ENCODE measurements at places on chromosomes 12 and 14.

DNA sequence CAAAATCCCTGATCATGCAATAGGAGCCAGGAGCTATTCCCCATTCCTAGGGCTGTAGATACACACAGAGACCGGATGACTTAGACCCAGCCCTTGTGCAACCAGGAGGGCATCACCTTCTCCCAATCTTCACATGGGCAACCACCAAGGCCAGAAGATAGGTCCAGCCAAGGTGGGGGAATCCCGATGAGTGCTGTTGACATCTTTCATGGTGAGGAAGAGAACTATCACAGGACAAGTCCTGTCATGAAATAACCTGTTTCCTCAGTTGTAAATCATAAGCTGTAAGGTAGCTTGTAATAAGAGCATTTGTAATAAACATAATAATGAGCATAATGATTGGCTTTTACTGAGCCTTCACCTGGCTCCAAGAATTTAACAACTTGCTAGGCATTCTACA is 89.5 kb downstream of the GCH1 start:
- H3K27me3 ChIP-seq = no peaks in the 10 kb centered on the region
- no peak for DNase-seq
- H3K27ac ChIP-seq = no peak overlapping the region
- no peak overlapping the region for H3K4me3 ChIP-seq
- no peaks in the 10 kb centered on the region for H3K36me3 ChIP-seq

GRCh38 chr12:4743046-4743445 is 22.8 kb downstream of the GALNT8 start:
- H3K4me1 ChIP-seq = no peaks in the 10 kb centered on the region
- H3K4me3 ChIP-seq = no peak overlapping the region
- no peaks in the 10 kb centered on the region for H3K27me3 ChIP-seq
- no peaks in the 10 kb centered on the region for H3K36me3 ChIP-seq

DNA sequence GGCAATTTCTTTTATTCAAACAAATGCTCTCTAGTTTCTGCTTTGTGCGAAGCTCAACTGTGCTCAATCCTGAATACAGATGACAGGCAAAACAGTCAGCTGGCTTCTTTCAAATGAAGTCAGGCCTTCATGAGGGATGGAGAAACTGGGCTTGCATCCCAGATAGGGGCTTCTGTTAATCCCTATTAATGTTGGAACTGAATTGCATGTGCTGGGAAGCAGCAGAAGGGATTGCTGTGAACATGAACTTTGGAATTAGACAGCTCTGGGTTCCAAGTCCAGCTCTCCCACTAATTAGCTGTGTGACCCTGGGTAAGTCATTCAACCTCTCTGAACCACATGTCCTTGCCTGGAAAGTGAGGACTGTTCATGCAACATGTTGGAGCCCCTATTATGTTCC is 21.1 kb upstream of the CORO1C start:
- DNase-seq = no peak
- no peak overlapping the region for H3K4me3 ChIP-seq
- no peak overlapping the region for H3K27ac ChIP-seq
- H3K36me3 ChIP-seq = no peaks in the 10 kb centered on the region

DNA sequence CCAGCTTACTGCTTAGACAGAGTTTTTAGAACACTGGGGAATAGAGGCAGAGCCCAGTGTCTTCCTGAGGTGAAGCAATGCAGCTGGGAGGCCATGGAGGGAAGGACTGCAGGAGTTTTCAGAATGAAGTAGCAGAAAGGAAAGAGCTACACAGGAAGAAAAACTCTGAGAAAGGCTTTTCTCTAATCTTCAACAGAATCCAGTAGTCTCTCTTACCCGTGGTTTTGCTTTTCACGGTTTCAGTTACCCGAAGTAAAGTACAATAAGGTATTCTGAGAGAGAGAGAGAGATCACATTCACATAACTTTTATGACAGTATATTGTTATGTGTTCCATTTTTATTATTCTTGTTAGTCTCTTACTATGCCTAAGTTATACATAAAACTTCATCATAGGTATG is 761.6 kb downstream of the BCL11B start:
- H3K36me3 ChIP-seq = no peaks in the 10 kb centered on the region
- no peaks in the 10 kb centered on the region for H3K27me3 ChIP-seq
- no peak for DNase-seq
- H3K27ac ChIP-seq = no peak overlapping the region

DNA sequence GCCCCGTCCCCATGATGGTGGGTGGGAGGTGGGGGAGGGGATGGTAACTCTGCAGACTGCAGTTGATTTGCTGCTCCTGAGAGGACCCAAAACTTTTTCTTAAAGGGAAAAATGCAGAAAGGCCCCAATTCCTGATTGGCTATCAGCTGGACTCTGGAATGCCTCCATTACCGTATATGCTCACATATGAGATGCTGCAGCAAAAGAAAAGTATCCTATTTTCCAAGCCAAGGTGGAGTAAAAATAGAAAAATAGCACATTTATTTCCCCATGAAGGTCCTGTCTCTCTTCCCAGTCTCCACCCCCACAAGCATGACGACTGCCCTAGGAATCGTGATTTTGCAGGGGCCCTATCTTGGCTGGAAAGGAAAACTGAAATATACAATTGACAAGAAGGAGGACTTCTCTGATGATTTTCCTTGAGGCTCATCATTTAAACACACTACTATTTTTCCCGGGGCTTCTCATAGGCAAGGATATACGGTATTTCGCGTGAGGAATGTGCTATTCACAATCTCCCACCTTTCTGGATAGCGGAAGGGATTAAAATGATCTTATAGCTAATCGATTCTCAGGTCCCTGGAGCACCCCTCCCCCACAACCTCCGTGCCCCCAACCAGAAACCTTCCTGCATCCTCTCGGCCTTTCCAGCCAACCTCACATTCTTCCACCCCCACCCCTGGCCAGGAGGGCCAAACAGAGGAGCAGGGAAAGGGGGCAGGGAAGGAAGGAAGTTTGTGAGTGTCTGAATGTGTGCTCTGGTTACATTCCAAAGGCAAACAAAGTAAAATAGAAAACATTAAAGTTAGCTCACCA is 138.9 kb upstream of the CCND2 start:
- H3K27me3 ChIP-seq = no peaks in the 10 kb centered on the region
- H3K36me3 ChIP-seq = no peaks in the 10 kb centered on the region
- peak overlapping the region; percentile 78 for H3K27ac ChIP-seq
- DNase-seq = peak; percentile 71

- H3K27me3 ChIP-seq = peaks cover 14% of the 10 kb centered on the region
- peaks cover 10% of the 10 kb centered on the region for H3K4me1 ChIP-seq
- H3K27ac ChIP-seq = no peak overlapping the region
- no peaks in the 10 kb centered on the region for H3K36me3 ChIP-seq
These were observed 4.2 kb downstream of the PPTC7 start for GRCh38 chr12:110578694-110579534.

DNA sequence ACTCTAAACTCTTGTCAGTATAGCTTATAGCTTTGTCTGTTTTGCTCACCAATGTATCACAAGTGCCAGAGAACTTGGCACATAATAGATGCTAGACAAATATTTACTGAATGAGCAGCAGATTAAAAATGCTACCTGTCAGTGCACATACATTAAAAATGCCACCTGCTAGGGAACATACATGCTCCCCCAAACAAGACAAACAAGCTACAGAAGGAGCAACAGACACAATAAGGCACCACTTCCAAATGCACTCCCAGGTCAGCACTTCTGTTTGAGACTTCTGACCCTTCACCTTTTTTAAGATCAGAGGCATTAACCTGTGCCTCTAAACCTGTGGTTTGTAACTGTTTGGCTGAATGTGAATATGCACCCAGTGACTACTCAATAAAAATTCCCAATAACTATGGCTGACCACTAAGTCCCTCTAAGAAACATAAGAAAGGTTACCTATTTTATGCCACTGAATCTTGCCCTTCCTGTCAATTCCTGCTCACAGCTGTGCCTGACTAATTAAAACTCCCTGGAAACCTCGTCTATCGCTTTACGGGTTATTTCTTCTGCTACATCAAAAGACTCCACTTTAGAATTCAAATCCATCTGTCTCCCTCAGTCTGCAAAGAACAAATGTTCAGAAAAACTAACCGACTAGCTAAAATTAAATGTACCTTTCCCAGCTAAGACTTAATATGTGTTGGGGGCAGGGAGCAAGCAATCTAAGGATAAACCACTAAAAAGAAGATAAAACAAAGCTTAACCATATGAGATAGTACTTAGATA is 41.0 kb downstream of the HECTD4 start:
- peak overlapping the region; percentile 47 for H3K27ac ChIP-seq
- H3K27me3 ChIP-seq = no peaks in the 10 kb centered on the region
- H3K4me3 ChIP-seq = no peak overlapping the region
- H3K4me1 ChIP-seq = peaks cover 7% of the 10 kb centered on the region
- H3K36me3 ChIP-seq = no peaks in the 10 kb centered on the region
- no peak for DNase-seq

DNA sequence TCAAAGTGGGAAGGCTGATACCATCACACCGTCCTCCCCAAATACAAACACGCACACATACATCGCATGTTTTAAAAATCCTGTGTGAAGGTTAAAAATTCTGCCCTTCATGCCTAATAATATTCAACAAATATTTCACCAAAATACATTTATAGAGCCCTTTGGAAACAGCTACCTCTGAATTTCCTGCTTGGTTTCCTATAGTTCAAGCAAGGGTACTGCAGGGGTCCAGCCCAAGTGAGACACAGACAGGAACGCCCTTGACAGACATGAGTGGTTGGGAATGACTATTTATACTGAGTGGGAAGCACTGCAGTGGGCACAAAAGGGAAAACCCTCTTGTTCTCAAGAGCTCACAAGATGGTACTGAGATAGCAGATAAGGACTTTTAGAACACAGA is 51.0 kb downstream of the ST8SIA1 start:
- no peak overlapping the region for H3K27ac ChIP-seq
- H3K27me3 ChIP-seq = no peaks in the 10 kb centered on the region
- H3K4me3 ChIP-seq = no peak overlapping the region

- no peak overlapping the region for H3K4me3 ChIP-seq
- H3K27me3 ChIP-seq = no peaks in the 10 kb centered on the region
- DNase-seq = no peak
- H3K4me1 ChIP-seq = no peaks in the 10 kb centered on the region
- H3K36me3 ChIP-seq = no peaks in the 10 kb centered on the region
- no peak overlapping the region for H3K27ac ChIP-seq
These were observed 59.3 kb upstream of the SCAF11 start for GRCh38 chr12:46049665-46050064.
